ENCODE measurements at places on chromosomes 5 and 9. TPM values are rescaled to one million over a fixed set of nuclear protein-coding genes. Genes with fewer than 3 reads are reported as not detected.

DNA sequence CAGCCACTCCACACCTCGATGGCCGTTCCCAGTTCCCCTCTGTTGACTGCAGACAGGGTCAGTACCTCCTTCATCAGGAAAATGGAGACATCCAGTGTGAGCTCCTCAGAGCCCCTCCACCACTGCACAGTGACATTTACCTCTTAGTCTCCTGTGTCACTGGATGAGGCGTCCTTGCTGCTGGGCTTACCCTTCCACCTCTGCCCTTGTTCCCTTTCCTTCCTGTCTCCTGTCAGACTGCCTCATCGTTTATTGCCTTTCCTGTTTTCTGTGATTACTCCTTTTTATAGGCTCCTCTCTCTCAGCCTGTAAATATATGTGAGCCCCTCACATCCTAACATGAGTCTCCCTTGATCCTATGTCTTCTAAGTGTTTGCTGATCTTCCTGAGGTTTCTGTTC, 23.2 kb upstream of the SPTAN1 start:
- no peak overlapping the region for H3K4me3 ChIP-seq
- H3K27ac ChIP-seq = 0 out of 2 replicates have a peak overlapping the region, but pooled peaks have one; percentile 3
- DNase-seq = no peak
- no peaks in the 10 kb centered on the region for H3K27me3 ChIP-seq
- H3K4me1 ChIP-seq = no peaks in the 10 kb centered on the region
- H3K36me3 ChIP-seq = peaks cover 22% of the 10 kb centered on the region

SHOC1 gene
- total RNA-seq = not detected

GRCh38 chr5:1122511-1123294, 10.8 kb upstream of the SLC12A7 start:
- H3K36me3 ChIP-seq = no peaks in the 10 kb centered on the region
- no peak overlapping the region for H3K4me3 ChIP-seq
- peaks cover 8% of the 10 kb centered on the region for H3K4me1 ChIP-seq
- no peak overlapping the region for H3K27ac ChIP-seq

DNA sequence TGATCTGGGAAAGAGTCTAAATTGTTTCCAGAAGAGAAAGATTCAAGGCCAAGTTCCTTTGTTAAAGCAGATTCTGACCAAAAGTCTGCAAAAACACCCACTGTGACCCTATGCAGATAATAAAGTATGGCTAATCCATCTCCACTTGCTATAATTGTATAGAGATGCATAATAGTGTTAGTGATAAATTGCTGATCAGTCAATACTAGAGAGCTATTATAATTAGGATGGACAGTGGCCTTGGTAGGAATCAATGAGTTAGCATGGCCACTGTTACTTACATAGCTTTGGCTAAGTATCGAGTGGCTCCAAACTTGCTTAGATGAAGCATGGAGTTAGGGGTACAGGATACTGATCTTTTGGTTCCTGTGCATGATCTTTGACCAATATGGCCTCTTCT, 683.4 kb upstream of the MEF2C start:
- no peaks in the 10 kb centered on the region for H3K27me3 ChIP-seq
- no peak for DNase-seq
- H3K27ac ChIP-seq = no peak overlapping the region
- H3K4me1 ChIP-seq = peaks cover 9% of the 10 kb centered on the region
- no peaks in the 10 kb centered on the region for H3K36me3 ChIP-seq
- H3K4me3 ChIP-seq = no peak overlapping the region

FOXD4L3 gene
- total RNA-seq = not detected

CATSPER3 gene
- 0.44 TPM for total RNA-seq

DNA sequence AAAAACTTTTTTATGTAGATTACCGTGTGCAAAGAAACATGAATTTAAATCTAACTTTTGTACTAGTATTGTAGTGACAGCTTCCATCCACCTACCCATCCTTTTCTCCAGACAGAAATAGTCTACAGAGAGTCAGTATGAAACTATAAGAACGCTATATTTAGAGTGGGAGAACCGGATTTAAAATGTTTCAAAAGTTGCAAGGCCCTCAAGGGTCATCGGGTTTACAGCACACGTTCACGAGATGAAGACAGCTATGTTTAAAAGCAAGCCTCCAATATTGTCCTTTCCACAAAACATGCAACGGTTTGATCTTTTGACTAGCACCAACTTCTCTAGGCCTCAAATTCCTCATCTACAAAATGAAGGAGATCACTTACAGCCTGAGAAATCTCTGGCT, 139.9 kb downstream of the LPAR1 start:
- DNase-seq = no peak
- no peak overlapping the region for H3K27ac ChIP-seq
- H3K4me1 ChIP-seq = no peaks in the 10 kb centered on the region
- H3K27me3 ChIP-seq = no peaks in the 10 kb centered on the region
- H3K4me3 ChIP-seq = no peak overlapping the region
- peaks cover 33% of the 10 kb centered on the region for H3K36me3 ChIP-seq

GRCh38 chr9:114884787-114885452, 45.5 kb downstream of the TNFSF8 start:
- no peaks in the 10 kb centered on the region for H3K27me3 ChIP-seq
- H3K27ac ChIP-seq = no peak overlapping the region
- no peak overlapping the region for H3K4me3 ChIP-seq
- no peak for DNase-seq

- H3K27ac ChIP-seq = no peak overlapping the region
- no peaks in the 10 kb centered on the region for H3K27me3 ChIP-seq
- no peak overlapping the region for H3K4me3 ChIP-seq
- 0 out of 2 replicates have a peak, but pooled peaks cover 3% of the 10 kb centered on the region for H3K36me3 ChIP-seq
Observed at GRCh38 chr5:166553778-166554177, 1737.7 kb upstream of the WWC1 start.

IL13 gene
- not detected for total RNA-seq

HAVCR2 gene
- 0.25 TPM for total RNA-seq

MSMP gene
- total RNA-seq = 1.2 TPM

GRCh38 chr5:178441486-178442270, 148.5 kb downstream of the COL23A1 start:
- no peak for DNase-seq
- no peak overlapping the region for H3K27ac ChIP-seq
- H3K4me3 ChIP-seq = no peak overlapping the region
- H3K4me1 ChIP-seq = no peaks in the 10 kb centered on the region
- H3K36me3 ChIP-seq = no peaks in the 10 kb centered on the region
- H3K27me3 ChIP-seq = no peaks in the 10 kb centered on the region

MEIKIN gene
- not detected for total RNA-seq

DNA sequence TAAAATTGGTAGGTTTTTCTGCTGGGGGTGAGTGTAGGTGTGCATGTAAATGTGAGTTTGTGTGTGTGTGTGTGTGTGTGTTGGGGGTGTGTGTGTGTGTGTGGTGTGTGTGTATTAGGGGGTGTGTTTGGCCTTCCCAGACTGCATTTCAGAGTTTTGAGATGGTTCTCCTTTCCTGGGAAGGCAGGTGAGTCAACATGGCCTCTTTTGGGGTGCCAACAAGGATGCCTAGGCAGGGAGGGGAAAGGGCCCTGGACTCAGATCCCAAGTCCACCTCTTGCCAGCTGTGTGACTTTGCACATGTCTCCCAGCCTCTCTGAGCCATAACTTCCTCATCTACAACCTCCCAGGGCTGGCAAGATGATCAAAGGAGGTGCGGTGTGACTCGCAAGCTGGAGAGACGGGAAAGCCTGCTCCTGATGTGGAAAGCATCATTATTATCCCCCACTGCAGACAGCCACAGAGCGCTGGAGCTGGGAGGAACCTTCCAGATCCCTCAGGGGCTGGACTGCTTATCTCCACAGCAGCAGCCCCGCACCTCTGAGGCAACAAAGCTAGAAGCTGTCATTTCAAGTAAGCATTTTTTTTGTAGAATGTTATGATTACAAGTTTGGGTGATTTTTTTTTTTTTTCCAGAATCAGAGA, 63.5 kb upstream of the TBC1D2 start:
- H3K4me1 ChIP-seq = peaks cover 18% of the 10 kb centered on the region
- DNase-seq = no peak
- H3K27ac ChIP-seq = no peak overlapping the region
- H3K27me3 ChIP-seq = no peaks in the 10 kb centered on the region
- no peaks in the 10 kb centered on the region for H3K36me3 ChIP-seq
- no peak overlapping the region for H3K4me3 ChIP-seq

- DNase-seq = peak; percentile 71
- H3K27me3 ChIP-seq = peaks cover 35% of the 10 kb centered on the region
- H3K36me3 ChIP-seq = no peaks in the 10 kb centered on the region
- peaks cover 10% of the 10 kb centered on the region for H3K4me1 ChIP-seq
- H3K4me3 ChIP-seq = peak within 1 kb of the TSS; percentile 72
- no peak within 1 kb of the TSS for H3K27ac ChIP-seq
Observed at GRCh38 chr5:180209137-180209581, at the start of gene RASGEF1C. Gene RASGEF1C (minus strand): TSS chr5:180209211. CDS start chr5:180138052, 71,159 bp downstream.

DNA sequence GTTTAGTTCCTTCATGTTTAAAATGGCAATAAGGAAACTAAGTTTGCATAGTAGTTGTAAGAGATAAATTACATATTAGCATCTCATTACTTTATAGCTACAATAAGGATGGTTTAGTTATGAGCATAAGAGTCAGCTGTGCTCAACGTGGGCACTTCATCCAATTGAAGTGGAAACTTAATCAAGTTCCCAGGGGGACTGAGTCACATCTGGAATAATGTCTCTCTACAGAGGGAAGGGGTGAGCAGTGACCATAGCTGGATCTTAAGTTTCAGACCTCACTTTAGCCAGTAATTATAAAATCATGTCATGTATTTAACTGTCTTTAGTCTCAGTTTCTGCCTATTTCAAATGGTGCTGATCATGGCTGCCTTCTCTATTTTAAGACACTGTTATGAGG, 36.8 kb upstream of the FAM240B start:
- DNase-seq = no peak
- no peaks in the 10 kb centered on the region for H3K36me3 ChIP-seq
- no peak overlapping the region for H3K27ac ChIP-seq
- H3K27me3 ChIP-seq = no peaks in the 10 kb centered on the region
- H3K4me3 ChIP-seq = no peak overlapping the region

DNA sequence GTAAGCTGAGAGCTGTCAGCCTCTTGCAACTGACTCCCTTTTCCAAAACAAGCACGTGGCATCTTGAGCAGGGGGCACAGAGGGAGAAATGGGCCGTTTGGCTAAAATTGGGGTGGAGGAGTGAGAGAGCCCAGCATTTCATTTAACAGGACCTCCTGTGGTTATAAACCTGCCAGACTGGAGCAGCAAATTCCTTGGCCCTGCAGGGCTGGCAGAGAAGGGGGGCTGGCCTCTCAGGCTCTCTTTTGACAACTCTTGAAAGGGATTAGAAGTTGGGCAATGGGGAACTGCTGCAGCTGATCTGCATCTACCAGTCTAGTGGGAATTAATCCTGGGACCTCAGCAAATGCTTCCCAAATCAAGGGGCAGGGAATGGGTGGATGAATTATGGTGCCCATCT, 7.2 kb upstream of the POU4F3 start:
- peaks cover 23% of the 10 kb centered on the region for H3K4me1 ChIP-seq
- H3K27ac ChIP-seq = no peak overlapping the region
- DNase-seq = peak; percentile 48
- no peak overlapping the region for H3K4me3 ChIP-seq
- peaks cover 74% of the 10 kb centered on the region for H3K27me3 ChIP-seq
- H3K36me3 ChIP-seq = no peaks in the 10 kb centered on the region

RABL6 gene
- 171 TPM for total RNA-seq

DNA sequence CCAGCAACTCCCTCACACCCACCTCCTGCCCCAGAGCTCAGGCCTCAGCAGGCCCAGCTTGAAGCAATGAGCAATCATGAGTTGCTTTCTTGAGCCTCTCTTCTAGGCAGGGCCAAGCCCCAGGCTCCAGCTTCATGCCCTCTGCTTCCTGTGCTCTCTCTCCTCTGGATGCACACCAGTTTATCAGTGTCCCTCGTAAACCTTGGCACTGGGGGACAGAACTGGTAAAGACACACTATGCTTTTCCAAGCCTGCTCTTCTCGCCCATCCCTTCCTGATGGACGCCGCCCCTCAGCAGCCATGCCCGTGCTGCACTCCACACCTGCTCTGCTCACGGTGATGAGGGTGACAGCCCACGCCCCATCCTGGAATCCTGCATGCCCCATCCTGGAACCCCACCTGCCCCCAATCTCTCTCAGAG, 49.4 kb upstream of the ORM1 start:
- DNase-seq = peak; percentile 4
- H3K27ac ChIP-seq = no peak overlapping the region
- H3K27me3 ChIP-seq = no peaks in the 10 kb centered on the region
- H3K4me1 ChIP-seq = no peaks in the 10 kb centered on the region
- no peak overlapping the region for H3K4me3 ChIP-seq

DNA sequence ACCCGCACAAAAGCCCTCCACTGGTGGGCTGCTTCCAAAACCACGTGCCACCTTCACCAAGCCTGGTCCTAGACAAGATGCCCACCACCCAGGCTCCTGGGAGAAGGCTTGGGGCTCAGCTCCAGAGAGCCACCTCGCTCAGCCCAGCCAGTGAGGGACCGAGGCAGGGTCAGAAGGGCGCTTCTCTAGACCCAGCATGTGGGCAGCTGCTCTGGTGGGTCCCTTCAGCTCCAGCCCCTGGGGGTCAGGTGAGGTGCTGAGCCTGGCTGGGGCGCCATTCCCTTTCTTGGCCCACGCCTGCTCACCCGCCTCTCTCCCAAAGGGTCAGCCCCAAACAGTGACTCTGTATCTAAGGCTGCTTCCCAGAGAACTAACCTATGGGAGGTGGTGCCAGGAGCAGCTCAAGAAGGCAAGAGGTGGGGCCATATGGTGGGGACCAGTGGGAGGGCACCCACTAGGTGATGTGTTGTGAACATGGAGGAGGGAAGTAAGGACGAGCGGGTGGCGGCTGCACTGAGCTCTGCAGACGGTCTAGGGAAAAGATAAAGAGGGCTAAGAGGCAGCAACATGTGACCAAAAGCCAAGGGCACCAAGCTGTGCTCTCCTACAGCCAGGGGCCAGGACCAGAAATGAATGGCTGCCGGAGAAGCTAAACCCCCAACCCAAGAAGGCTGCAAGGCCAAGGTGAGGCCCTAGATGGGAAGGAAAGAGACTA, 79.3 kb downstream of the CAMSAP1 start:
- no peak overlapping the region for H3K4me3 ChIP-seq
- no peak for DNase-seq
- H3K27ac ChIP-seq = no peak overlapping the region
- no peaks in the 10 kb centered on the region for H3K27me3 ChIP-seq
- peaks cover 41% of the 10 kb centered on the region for H3K36me3 ChIP-seq

MCTP1 gene
- total RNA-seq = 3.6 TPM

DNA sequence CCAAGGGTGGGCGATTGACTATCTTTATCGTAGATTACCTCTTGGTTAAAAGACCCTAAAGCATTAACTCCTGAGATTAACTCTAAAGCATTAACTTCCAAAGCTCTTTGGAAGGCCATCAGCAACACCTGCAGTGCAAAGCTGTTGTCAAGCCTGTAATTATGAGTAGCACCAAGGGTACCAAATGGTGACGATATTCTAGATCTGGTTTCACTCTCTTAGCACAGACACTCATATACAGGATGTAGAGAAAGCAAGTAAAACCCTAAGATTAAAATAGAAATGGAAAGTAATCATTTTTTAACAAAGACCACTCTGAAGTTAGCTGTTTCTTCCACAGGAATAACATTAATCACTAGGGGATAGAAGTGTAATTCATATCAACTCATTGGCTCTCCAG, 29.9 kb upstream of the TNFSF8 start:
- no peak overlapping the region for H3K27ac ChIP-seq
- no peak for DNase-seq
- peaks cover 73% of the 10 kb centered on the region for H3K27me3 ChIP-seq
- H3K4me3 ChIP-seq = no peak overlapping the region
- H3K4me1 ChIP-seq = peaks cover 5% of the 10 kb centered on the region

LHX3 gene
- total RNA-seq = 0.11 TPM

- peak within 1 kb of the TSS; percentile 74 for H3K4me3 ChIP-seq
- DNase-seq = peak; percentile 54
- no peak within 1 kb of the TSS for H3K27ac ChIP-seq
- peaks cover 85% of the 10 kb centered on the region for H3K27me3 ChIP-seq
- peaks cover 16% of the 10 kb centered on the region for H3K4me1 ChIP-seq
Observed at GRCh38 chr9:84669288-84670137, at the start of gene NTRK2. Gene NTRK2 (plus strand): TSS chr9:84669729. CDS start chr9:84670749, 1,020 bp downstream.

PLK2 gene
- total RNA-seq = 37.1 TPM

- no peak overlapping the region for H3K4me3 ChIP-seq
- no peaks in the 10 kb centered on the region for H3K27me3 ChIP-seq
- no peak overlapping the region for H3K27ac ChIP-seq
- no peaks in the 10 kb centered on the region for H3K4me1 ChIP-seq
Observed at GRCh38 chr9:77304543-77304942, 127.2 kb downstream of the VPS13A start.
